Stimulated activated CD8-positive, alpha-beta memory T cell treated with anti-CD3 and anti-CD28 coated beads, Interleukin-12 subunit alpha, Interleukin-12 subunit beta, amount 100 ng/mL, for 1 hour (primary cell): ENCODE measurements at places on chromosomes 3 and 15.

GRCh38 chr3:149395107-149396089 is 17.9 kb upstream of the TM4SF1 start:
- DNase-seq = no peak

- no peak for DNase-seq
Measured at GRCh38 chr15:78177447-78177873, 28.3 kb downstream of the IDH3A start.

- no peak for DNase-seq
Measured at GRCh38 chr3:169344465-169344864, 319.0 kb downstream of the MECOM start.

GRCh38 chr3:169774186-169774585 is 990 bp downstream of the MYNN start:
- no peak for DNase-seq

DNA sequence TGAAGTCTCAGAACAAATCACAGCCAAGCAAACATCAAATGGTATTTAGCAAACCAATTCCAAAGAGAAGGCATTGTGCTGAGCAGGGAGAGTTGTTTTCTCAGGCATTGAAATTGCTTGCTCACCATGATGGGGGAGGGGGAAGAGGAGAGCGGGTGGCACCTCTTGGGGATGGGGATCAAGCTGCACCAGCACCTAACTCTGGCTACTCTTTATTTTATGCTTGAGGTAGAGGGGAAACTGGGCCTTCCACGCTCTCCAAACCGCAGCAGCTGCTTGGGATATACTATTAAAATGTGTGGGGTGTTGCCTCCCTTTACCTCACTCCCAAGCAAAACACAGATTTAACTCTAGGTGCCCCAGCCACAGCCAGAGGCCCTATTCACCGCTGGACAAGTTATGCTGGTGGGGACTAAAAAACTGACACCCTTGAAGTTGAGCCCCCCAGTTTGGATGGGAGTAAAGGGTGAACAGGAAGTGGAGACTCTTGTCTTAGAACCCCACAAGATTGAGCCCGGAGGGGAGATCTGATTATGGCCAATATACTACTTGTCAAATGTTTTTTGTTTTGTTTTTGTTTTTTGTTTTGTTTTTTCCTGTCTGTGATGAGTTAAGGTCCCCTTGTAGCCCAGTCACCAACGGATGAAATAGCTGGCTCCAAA is 5.0 kb upstream of the FOXB1 start:
- DNase-seq = no peak
